ENCODE measurements at places on chromosomes 5 and 9. TPM values are rescaled to one million over a fixed set of nuclear protein-coding genes. Genes with fewer than 3 reads are reported as not detected.

The SPOCK1 gene
- polyA plus RNA-seq, result 0.50 TPM

The PCDHB15 gene
- 10.2 TPM for polyA plus RNA-seq

The CCDC187 gene
- polyA plus RNA-seq, result 1.7 TPM

The UBTD2 gene
- 90.0 TPM for polyA plus RNA-seq

The CDH10 gene
- 4.8 TPM for polyA plus RNA-seq

The IL33 gene
- polyA plus RNA-seq, result 89.2 TPM

The SGCD gene
- polyA plus RNA-seq, result 12.7 TPM

The ADAMTS12 gene
- 56.9 TPM for polyA plus RNA-seq

The SH3TC2 gene
- 1.4 TPM for polyA plus RNA-seq
